ENCODE measurements at places on chromosomes 16 and 17. TPM values are rescaled to one million over a fixed set of nuclear protein-coding genes. Genes with fewer than 3 reads are reported as not detected.

GRCh38 chr16:88441460-88441859 lies 11.6 kb upstream of the ZFPM1 start:
- DNase-seq = no peak

DNA sequence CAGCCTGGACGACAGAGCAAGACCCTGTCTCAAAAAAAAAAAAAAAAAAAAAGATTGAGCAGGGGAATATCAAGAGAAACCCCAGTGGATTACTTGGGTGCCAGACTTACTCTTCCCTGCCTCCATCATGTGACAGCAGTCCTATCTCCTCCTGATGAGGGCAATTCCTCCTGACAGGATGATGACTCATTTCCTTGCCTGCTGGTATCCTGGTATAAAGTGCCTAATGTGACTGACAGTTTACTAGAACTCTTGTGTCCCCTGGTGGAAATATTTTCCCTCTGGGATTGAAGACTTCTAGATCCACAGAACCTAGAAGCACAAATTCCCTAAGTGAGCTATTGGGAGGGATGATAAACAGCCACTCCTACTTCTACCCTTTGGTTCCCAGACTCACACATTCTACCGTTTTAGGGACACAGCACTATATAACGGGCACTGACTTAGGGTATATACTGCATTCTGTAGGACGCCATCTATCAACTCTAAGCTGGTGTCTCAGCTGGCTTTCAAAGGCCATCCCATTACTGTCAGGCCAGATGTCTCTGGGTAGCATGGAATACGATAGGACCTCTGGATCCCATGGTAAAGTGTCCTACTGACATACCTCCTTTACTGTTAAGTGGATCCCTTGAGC lies 114.6 kb upstream of the MED13 start:
- DNase-seq = no peak

- DNase-seq = peak; percentile 41
Measured at GRCh38 chr16:50441486-50442157, 72.8 kb upstream of the BRD7 start.

DNA sequence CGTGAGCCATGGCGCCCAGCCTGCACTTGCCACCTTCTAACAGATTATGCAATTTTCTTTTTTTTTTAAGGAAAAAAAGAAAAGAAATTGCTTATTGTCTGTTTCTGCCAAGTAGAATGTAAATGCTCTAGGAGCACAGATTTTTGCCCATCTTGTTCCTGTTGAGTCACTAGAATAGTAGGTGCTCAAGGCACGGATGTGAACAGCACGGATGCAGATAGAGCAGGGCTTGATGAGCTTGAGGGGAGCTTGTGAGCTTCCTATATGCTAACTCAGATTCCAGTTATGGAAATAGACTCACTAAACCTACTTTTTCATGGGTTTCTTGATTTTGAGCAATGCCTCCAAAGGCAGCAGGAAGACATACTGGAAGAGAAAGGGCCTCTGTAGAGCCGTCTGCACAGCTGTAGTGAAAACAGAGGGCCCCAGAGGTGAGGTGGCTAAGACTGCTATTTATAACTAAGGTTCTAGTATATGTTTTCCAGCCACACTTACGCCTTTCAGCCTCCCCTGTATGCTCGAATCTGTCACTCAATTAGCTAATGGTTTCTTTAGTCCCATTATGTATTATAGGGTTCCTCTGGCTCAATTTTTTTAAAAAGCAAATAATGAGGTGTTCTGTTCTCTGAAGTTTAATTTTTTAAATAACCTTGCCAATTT lies 72.8 kb downstream of the WWP2 start:
- DNase-seq = no peak

- DNase-seq = peak; percentile 13
Measured at GRCh38 chr16:11470676-11471415, 115.9 kb downstream of the LITAF start.

GRCh38 chr17:47057830-47058229 lies 78.8 kb upstream of the RPRML start:
- no peak for DNase-seq

DNA sequence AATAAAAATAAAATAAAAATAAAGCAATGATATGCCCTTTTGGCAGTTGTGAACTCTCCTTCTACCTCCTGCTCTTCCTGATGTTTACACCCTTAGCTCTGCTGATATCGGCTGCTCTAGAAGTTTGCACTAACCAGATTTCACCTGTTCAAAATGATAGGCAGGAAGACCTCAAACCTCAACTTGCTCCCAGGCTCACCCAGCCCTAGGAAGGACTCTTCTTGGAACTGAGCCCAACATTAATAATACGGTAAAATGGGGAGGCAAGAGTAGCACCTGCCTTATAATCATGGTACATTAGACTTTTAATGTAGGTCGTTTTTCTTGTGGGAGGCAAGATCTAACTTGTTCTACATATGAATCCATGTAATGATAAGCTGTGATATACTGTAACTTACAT lies 61.2 kb upstream of the MED13 start:
- DNase-seq = no peak

DNA sequence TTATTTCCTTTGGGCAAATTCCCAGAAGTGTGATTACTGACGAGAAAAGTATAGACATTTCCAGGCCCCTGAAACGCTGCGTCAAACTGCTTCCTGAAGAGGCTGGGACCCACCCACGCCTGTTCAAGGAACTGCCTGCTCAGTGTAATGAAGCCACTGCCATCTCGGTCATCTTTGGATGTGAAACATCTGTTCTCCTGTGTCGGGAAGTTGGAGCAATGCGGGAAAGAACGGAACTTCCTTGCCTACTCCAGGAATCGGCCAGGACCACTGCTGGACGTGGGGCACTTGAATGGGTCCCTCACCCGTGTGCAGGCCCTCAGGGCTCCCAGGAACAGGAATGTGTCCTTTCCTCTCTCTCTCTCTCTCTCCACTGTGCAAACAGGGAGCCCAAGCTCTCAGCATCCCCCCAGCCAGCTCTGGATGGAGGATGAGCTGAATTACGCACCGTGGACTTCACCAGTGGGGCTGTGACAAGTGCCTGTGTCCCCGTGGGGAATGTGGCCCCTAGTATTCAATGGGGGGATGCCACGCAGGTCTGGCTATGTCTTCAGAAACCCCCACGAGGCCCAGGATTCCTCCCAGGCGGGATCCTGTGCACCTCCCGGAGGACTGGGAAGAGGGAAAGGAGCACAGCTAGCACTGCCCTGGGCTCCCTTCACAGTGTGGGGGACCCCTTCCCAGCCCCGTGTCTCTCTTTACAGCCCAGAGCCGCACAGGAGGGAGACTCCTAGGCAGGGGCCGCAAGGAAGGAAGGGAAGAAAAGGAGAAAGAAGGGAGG lies 18.3 kb upstream of the LITAF start:
- no peak for DNase-seq

DNA sequence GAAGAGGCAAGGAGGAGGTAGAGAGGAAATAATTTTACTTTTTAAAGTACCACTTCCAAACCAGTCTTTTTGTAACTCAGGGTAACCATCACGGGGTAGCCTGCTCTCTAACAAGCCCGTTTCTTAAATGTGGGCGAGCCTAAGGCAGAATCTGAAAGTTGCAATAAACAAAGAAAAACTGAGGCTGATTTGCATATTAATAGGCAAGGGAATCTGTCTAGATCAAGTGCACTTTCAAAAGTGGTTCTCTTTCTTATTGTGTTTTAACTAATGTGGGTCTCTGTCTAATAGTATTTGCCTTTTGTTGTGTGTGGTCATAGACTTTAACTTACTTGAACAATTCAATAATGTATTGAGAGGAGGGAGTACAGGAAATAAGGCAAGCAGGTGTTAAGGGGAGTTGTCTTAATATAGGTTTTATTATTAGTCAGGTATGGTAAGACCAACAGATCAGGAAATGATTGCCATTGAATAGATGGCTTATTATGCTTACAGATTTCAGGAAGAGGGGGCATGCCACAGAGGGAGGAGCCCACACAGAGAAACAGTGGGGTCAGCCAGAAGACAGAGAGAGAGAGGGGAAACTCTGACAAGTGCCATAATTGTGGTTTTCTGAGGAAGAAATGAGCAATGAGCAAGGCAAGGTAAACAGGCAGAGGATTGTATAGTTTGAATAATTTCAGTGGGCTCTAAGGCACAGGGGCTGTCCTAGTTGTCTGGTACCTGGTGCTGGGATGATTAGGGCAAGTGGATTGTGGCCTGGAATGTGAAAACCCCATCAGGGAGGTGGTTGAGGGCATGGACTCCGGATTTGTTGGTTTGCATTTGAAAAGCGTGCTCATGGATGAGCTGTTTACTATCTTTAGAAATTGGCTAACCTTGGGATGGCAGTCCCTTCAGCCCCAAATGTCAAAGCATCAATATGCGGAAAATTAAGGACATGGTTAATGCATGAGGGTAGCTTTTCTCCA lies 237.2 kb downstream of the TOX3 start:
- DNase-seq = peak; percentile 41

GRCh38 chr17:13182854-13183253 lies 165.0 kb upstream of the ELAC2 start:
- peak; percentile 21 for DNase-seq

GRCh38 chr16:50712560-50712898 lies 19.1 kb downstream of the NOD2 start:
- DNase-seq = no peak

GRCh38 chr17:79395545-79395944 lies 215.3 kb downstream of the RBFOX3 start:
- DNase-seq = no peak

DNA sequence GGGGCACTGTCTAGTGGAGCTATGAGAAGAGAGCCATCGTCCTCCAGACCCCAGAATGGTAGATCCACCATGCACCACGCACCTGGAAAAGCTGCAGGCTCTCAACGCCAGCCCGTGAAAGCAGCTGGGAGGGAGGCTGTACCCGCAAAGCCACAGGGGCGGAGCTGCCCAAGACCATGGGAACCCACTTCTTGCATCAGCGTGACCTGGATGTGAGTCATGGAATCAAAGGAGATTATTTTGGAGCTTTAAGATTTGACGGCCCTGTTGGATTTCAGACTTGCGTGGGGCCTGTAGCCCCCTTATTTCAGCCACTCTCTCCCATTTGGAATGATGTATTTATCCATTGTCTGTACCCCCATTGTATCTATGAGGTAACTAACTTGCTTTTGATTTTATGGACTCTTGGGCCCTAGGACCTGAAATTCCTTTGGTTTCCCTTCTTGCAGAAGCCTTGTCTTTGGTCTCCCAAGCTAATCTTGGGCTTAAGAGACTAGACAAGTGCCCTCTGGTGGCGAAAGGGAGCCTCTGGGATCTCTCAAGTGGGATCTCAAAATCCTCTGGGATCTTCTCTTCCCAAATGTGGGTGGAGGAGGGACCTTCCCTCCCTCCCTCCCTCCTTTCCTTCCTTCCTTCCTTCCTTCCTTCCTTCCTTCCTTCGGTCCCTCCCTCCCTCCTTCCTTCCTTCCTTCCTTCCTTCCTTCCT lies 58.2 kb upstream of the HAPSTR1 start:
- peak; percentile 97 for DNase-seq

DNA sequence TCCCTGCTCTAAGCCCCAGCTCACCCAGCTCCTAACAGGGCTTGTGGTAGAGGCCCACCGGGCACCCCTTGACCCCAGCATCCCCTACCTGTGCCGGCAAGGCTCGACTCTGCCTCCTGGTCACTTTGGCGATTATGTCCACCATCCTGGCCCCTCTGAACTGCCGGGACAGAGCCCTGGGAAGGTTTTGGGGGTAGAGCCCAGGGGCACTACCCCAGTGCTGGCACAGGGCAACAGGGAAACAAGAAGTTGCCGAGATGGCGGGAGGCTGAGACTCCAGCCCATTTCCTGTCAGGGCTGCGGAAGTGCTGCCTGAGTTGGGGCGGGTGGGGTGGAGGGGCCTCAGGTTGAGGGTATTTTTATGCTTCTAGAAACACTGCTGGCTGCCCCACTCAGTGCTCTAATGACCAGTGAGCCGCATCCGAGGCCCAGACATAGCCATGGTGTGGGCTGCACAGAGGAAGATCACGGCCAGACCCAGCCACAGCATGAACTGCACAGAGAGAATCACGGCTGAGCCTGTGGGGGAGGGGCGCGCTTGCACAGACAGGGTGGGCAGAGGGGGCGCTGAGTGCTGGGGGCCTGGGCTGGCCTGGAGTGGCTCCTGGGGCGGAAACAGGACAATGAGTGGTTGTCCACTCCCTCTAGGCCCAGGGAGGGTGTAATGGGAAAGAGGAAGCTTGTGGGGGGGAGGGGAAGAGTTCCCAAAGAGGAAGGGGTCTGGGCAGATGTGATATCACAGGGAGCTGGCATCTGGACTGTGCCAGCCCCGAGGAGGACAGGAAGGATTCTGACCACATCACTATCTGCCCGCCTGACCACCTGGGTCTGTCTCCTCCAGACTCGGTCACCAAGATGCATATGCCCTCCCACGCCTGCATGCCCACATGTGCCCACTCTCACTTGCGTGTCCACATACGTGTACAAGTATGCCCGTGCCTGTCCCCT lies 22.3 kb downstream of the ARHGAP27 start:
- DNase-seq = no peak

DNA sequence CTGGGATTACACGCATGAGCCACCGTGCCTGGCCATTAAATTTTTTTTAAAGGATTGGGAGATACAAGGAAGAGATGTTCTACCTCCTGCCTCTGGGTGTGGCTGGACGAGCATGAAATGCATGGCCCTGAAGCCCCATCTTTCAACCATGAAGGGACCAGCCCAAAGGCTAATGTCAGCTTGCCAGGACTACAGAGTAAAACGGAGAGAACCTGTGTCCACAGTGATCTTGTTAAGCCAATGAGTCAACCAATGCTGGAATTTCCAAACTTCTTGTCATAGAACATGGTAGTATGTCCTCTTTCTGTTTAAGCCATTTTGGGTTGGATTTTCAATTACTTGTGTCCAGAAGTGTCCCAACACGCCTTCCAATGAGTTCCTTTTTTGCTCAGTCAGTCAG lies 71.3 kb downstream of the RTN4RL1 start:
- DNase-seq = no peak

GRCh38 chr16:5472552-5472951 lies 375.0 kb upstream of the EEF2KMT start:
- no peak for DNase-seq

GRCh38 chr17:42608305-42609181 lies 631 bp downstream of the RETREG3 start:
- DNase-seq = peak; percentile 58

- DNase-seq = no peak
Measured at GRCh38 chr17:81030741-81031565, 4.0 kb upstream of the BAIAP2 start.

DNA sequence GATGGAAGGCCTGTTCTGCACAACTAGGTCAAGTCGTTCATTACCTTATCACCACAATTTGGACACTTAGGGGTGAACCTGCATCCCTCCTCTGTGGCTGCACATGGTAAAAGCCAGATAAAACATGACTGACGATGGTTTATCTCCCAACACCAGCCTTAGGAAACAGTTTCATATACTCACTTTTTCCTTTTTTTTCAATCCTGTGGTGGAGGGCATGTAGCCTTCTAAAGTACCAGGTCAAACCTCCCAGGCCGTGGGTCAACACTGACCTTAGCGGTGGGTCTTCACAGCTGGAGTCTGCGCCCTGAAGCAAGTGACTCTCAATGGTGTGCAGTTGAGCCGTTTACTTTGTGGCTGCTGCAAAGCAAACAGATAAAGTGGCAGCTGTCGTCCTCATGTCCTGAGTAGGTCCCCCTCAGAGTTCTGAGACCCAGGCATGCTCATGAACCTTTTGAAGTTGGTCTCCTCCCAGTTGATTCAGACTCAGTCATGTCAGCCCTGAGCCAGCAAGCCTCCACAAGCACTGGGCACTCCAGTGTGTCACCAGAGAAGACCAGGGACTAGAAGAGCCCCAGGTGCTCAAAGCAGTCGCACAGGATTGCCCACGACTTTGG lies 5.9 kb downstream of the FAHD1 start:
- DNase-seq = no peak

Gene TBC1D3G
- not detected for total RNA-seq

Gene HOXB6
- not detected for total RNA-seq

Gene CFAP97D1
- total RNA-seq = 0.12 TPM

Gene SMIM22
- not detected for total RNA-seq

Gene KRT32
- total RNA-seq = not detected

Gene TMIGD1
- total RNA-seq = not detected

Gene ZNF785
- total RNA-seq = 7.1 TPM

Gene ARL5C
- not detected for total RNA-seq
